ENCODE measurements at places on chromosomes 2 and 18. TPM values are rescaled to one million over a fixed set of nuclear protein-coding genes. Genes with fewer than 3 reads are reported as not detected.

Gene RAB6C
- total RNA-seq, result under 0.01 TPM

Gene MC2R
- total RNA-seq, result not detected

Gene GALM
- total RNA-seq, result 14.0 TPM

Gene FBXO15
- total RNA-seq, result 0.38 TPM

Gene MRO
- under 0.01 TPM for total RNA-seq

Gene ALK
- not detected for total RNA-seq

Gene CXXC1
- 24.5 TPM for total RNA-seq

Gene GPR148
- total RNA-seq, result not detected

Gene TBR1
- total RNA-seq, result not detected

Gene GPR45
- not detected for total RNA-seq

Gene RGPD5
- 31.3 TPM for total RNA-seq

Gene SERPINB4
- not detected for total RNA-seq

All from regular cardiac myocyte (primary cell).